Activated naive CD4-positive, alpha-beta T cell (primary cell): ENCODE measurements at places on chromosomes 1 and 21.

DNA sequence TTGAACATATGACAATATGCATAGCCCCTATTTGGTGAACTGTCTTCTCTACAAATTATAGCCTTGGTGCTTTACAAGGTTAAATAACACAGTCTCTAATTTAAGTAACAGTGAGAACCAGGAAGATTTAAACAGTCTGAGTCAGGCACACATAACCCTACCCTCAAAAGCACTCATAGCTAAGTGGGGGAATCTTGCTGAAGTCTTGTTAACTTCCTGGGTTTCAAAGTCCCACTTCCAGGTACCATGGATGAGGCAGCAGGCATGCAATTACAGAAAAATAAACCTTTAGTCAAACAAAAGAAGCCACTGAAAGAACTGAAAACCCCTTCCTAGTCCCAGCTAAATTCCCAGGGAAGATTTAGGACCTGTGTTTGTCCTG, 147.6 kb downstream of the PBX1 start:
- DNase-seq = no peak

DNA sequence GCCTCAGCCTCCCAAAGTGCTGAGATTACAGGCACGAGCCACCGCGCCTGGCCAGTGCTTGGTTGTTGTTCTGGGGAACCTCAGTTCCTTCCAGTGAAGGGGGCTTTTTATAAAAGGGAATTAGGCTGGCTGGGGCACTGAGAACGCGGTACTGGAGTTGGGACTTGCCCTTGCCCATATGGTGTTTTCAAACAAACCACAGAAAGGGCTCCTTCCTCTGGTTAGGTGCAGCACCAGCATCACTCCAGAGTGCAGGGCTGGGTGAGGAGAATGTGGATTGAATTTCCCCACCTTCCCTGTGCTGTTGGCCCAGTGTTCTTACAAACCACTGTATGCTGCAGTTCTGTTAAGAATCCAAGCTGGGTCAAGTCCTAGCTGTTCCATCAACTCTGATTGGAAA, 5.3 kb downstream of the MAN1C1 start:
- DNase-seq = no peak

DNA sequence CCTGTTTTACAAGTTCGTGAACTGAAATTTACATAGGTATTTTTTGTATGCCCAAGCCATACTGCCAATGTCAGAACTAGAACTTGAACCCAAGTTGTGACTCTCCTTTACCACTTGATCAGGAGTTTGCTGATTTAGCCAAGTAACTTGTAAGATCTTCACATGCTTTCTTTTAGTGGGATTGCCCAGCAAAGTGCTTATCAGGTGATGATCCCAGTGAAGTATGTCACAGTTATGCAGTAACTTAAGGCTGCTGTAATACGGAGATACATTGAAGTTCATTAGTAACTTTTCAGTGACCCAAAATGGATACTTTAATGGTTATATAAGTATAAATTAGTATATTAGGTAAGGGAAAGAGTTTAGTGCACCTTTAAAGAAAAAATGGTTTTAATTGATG, 3.8 kb downstream of the SRSF11 start:
- no peak for DNase-seq

DNA sequence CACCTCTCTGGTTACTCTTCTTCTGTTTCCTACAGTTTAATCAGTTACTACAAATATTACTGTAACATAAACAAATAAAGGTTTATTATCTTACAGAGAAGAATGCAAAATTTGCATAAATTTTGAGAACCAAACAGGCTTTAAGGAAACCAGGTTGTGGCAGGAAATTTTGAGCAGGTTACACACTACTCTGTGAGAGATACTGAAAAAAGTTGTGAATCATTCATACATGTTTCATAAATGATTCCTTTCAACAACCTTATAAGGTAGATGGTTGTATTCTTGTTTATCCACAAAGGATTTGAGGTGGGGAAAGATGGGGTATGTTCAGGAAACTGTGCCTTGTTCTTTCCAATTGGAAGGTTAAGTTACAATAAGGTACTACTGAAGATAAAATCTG, 58.6 kb downstream of the MAST2 start:
- no peak for DNase-seq

DNA sequence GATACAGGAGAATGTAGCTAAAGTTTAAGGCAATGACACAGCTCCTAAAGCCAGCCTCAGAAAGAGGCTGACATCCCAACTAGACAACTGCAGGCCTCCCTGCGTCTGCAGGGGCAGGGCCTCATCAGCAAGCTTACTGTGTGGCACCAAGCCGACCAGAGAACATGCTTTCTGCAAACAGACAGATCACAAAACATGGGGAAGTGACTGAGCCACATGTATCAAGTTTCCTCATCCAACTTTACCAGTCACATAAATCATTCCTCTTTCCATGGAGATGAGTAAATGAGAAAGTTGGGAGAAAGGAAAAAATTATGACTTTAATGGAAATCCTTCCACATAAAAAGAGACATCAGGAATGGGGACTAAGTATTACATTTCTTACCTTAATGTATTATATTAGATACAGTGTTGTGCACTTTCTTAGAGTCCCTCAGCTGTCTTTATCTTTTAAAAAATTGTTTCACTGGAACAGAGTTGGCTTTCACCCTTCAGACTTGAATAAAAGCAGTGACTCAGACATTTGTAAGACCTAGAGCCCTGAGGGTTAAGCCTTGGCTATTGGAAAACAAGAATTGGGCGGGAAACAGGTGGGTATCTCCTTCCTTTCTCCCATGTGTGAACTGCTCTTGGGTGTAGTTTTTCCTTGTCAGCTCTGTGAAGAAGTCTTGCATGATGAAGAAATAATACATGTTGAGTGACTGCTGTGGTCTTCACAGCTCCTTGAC, 305.7 kb upstream of the SNX7 start:
- no peak for DNase-seq

- no peak for DNase-seq
These were observed 10.9 kb upstream of the IFI16 start for GRCh38 chr1:158998781-158999161.

DNA sequence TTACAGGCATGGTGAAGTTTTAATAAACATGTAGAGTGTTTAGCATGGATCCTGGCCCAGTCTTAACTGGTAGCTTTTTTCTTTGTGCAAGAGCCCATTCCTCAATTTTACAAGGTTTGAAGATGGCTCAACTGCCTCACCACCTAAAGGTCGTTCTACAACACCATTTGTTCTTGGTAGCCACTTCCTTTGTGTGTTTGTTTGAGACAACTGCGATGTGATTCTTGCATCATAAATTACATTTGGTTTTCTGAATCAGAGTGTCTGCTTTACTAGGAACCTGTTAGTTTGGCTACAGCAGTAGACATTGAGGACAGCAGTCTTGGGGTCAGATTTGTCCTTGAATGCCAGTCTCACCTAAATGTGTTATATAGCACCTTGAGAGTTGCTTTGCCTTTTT, 3.3 kb downstream of the PLEKHM2 start:
- no peak for DNase-seq

- no peak for DNase-seq
These were observed 232.0 kb upstream of the KCNK2 start for GRCh38 chr1:214850432-214851050.

- no peak for DNase-seq
These were observed 164.3 kb downstream of the DHRS3 start for GRCh38 chr1:12453400-12454343.

- no peak for DNase-seq
These were observed 2.3 kb downstream of the ZMYM4 start for GRCh38 chr1:35270836-35271235.

- DNase-seq = no peak
These were observed 77.2 kb upstream of the SIPA1L2 start for GRCh38 chr1:232707142-232707541.

GRCh38 chr1:107894605-107895004, 70.4 kb downstream of the VAV3 start:
- no peak for DNase-seq

DNA sequence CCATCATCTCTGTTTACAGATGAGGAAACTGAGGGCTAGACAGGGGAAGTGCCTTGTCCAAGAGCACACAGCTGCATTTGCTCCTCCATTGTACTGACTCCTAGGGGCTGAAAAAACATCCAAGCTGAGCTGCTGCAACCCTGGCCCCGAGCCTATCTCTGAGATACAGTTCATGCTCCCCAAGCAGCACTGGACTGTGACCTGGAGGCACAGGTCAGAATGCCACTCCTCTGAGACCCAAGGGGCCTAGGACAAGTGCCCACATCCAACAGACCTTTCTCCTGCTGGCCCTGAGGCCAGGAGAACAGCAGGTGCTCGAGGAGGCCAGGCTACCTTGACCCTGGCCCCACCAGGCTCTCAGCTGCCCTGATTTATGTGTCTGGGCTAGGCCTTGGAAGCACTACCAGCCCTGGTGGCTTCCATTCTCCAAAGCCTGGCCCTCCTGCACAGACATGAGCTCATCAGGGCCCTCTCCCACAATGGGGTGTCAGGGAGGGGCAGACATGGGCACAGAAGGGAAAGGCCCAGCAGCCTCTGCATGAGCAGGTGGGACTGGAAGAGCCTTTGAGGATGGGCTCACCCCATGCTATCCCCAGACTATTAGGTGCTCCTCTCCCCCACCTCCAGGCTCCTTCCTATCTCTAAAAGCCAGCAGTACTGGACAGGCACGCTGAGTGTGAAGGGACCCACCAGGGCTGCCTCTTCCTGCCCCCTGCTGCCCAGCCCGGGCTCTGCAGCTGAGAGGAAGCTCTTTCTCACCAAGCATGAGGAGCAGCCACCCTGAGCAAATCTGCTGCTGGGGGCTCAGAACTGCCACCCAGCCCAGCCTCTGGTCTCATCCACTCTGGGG, 18.8 kb downstream of the ADGRB2 start:
- no peak for DNase-seq

DNA sequence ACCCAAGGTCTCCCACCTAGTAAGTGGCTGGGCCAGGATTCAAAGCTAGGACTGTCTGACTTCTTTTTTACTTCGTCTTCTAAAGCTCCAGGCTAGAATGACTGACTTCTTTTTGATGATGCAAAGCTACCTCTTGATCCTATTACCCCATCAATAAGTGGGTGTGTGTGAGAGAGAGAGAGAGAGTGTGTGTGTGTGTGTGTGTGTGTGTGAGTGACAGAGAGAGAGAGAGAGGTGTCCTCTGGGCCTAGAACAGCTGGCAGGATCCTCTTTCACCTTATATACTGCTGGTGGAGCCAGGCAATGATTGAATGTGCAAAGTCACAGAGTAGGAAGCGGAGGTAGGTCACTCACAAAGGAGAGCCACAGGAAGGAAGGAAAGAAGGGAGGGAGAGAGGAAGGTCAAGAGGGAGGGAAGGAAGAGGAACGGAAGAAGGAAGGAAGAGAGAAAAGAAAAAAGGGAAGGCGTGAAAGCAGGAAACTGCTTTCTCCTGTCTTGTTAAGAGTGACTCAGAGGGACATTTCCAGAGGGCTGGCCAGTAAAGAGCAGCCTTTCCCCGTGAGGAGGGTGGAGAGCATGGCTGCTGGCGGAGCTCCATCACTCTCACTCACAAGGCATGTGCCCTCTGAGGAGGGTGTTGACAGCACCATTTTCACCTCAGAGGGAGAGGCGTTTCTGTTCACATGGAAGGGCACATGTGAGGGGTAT, 68.9 kb downstream of the CDC7 start:
- DNase-seq = no peak

DNA sequence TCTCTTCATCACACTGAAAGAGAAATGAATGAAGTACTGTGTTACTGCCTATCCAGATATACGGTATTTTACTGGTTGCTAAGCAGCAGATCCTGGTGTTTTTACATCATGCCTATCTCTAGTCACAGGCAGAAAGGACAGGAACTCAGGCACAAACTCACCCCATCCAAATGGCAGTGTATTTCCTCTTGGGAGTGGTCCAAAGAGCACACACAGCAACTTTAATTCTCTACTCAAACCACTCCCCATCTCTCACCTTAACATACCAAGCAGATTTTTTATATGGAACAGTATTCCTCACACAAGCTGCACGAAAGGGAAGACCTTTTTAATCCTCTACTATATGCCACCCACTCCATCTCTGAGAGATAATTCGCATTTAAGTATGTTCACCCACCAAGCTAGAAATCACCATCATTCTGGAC, 27.3 kb downstream of the EIF4G3 start:
- no peak for DNase-seq

- DNase-seq = no peak
These were observed 22.6 kb upstream of the UAP1 start for GRCh38 chr1:162538815-162539431.

- DNase-seq = no peak
These were observed 52.5 kb downstream of the DMAP1 start for GRCh38 chr1:44265656-44266358.

DNA sequence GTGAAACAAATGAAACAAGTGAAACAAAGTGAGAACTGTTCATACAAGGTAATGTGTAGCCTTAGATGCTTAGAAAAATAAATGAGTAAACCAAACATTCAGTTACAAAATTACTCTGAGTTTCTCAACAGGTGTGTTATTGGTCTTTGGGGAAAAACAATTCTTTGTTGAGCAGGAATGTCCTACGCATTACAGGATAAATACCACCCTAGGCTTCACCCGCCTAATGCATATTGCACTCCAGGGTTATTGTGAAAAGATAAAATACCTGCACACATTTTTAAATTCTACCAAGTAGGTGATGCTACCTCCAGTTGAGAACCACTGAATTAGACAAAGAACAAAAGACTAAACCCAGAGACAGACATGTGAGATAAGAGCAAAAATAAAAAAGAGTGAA, 72.2 kb downstream of the ADAMTS1 start:
- DNase-seq = no peak

GRCh38 chr1:11857164-11857851, 1.4 kb downstream of the NPPB start:
- DNase-seq = no peak

GRCh38 chr1:48870596-48870995, 93.9 kb upstream of the BEND5 start:
- DNase-seq = no peak

DNA sequence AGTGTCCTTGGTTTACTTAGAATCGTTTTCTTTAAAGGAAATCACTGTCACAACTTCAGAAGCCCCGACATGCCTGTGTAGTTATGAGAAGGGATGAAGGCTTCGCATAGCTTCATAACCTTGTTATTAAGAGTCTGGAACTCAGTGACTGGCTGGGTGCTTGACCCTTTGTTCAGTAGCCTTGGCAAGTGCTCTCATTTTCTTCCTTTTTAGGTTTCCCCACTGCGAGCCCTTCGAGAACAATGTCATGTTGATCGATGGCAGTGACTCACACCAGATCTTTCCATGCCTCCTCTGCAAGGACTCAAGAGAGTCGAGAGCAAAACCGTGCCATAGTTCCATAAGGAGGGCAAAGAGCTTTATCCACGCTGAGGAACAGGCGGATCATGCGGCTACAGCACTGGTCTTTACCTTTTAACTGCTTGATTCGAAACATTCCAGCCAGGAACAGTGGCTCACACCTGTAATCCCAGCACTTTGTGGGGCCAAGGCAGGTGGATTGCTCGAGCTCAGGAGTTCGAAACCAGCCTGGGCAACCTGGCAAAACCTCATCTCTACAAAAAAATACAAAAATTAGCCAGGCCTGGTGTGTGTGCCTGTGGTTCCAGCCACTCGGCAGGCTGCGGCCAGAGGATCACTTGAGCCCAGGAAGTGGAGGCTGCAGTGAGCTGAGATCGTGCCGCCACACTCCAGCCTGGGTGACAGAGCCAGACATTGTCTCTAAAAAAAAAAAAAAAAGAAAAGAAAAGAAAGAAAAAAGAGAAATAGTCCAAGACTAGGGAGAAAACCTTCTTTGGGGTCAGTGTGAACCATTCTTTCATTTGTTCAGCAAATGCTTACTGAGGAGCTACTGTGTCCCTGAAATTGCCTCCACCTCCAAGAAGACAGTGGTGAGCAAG, 95.4 kb upstream of the ERRFI1 start:
- DNase-seq = no peak

- no peak for DNase-seq
These were observed 75.6 kb upstream of the PTGFR start for GRCh38 chr1:78415165-78415564.

GRCh38 chr1:201630582-201630981, 91.7 kb downstream of the NAV1 start:
- no peak for DNase-seq
